ENCODE measurements at places on chromosomes 1 and 21. TPM values are rescaled to one million over a fixed set of nuclear protein-coding genes. Genes with fewer than 3 reads are reported as not detected.

ELAPOR1 gene
- total RNA-seq = 0.89 TPM

KCNJ9 gene
- total RNA-seq = not detected

AADACL4 gene
- total RNA-seq = not detected

FNBP1L gene
- 29.9 TPM for total RNA-seq

SERPINC1 gene
- total RNA-seq = not detected

ITGB2 gene
- total RNA-seq = not detected

MX2 gene
- total RNA-seq = 5.3 TPM

FAM72A gene
- total RNA-seq = 2.1 TPM

YOD1 gene
- 11.8 TPM for total RNA-seq

OLFML3 gene
- 270 TPM for total RNA-seq

SYPL2 gene
- not detected for total RNA-seq

AVPR1B gene
- not detected for total RNA-seq

CFHR4 gene
- not detected for total RNA-seq

TMEM81 gene
- 1.4 TPM for total RNA-seq

FAM72B gene
- 2.5 TPM for total RNA-seq

FAAH gene
- 1.6 TPM for total RNA-seq

UBASH3A gene
- not detected for total RNA-seq

PLA2G2D gene
- not detected for total RNA-seq

OBSCN gene
- 16.6 TPM for total RNA-seq

FAM163A gene
- 0.05 TPM for total RNA-seq

ARHGEF11 gene
- 31.0 TPM for total RNA-seq

VHLL gene
- not detected for total RNA-seq

ZNF593OS gene
- not detected for total RNA-seq

AMPD1 gene
- not detected for total RNA-seq

RIMS3 gene
- total RNA-seq = 0.09 TPM

FCRL5 gene
- not detected for total RNA-seq

DDR2 gene
- total RNA-seq = 189 TPM

LDLRAD2 gene
- total RNA-seq = under 0.01 TPM

NPHS2 gene
- total RNA-seq = not detected
